ENCODE measurements at places on chromosomes 16 and 17.

DNA sequence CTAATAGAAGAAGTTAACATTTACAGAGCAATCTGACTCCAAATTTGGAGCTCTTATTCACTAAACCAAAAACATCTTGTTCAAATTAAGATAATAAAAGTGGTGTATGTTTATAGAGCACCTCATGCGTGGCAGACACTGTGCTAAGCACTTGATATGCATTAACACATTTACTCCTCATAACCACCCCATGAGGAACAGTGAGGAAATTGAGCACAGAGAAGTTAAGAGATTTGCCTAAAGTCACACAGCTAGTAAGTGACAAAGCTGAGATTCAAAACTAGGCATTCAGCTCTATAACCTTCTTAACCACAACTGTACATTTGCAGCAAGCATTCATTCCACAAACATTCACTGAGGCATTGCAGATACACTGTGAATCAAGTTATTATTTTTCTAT, 94.0 kb downstream of the VAT1L start:
- H3K36me3 ChIP-seq = no peaks in the 10 kb centered on the region
- no peak overlapping the region for H3K27ac ChIP-seq
- no peaks in the 10 kb centered on the region for H3K27me3 ChIP-seq
- no peaks in the 10 kb centered on the region for H3K4me1 ChIP-seq
- no peak for DNase-seq

- no peak overlapping the region for H3K27ac ChIP-seq
- no peak for DNase-seq
- H3K4me3 ChIP-seq = no peak overlapping the region
- no peaks in the 10 kb centered on the region for H3K36me3 ChIP-seq
Measured at GRCh38 chr17:28888832-28889231, 8.7 kb downstream of the FLOT2 start.

GRCh38 chr17:42424991-42425610, 2.0 kb upstream of the CAVIN1 start:
- no peak for DNase-seq
- no peak overlapping the region for H3K4me3 ChIP-seq
- H3K36me3 ChIP-seq = no peaks in the 10 kb centered on the region
- peaks cover 51% of the 10 kb centered on the region for H3K27me3 ChIP-seq
- H3K27ac ChIP-seq = no peak overlapping the region

DNA sequence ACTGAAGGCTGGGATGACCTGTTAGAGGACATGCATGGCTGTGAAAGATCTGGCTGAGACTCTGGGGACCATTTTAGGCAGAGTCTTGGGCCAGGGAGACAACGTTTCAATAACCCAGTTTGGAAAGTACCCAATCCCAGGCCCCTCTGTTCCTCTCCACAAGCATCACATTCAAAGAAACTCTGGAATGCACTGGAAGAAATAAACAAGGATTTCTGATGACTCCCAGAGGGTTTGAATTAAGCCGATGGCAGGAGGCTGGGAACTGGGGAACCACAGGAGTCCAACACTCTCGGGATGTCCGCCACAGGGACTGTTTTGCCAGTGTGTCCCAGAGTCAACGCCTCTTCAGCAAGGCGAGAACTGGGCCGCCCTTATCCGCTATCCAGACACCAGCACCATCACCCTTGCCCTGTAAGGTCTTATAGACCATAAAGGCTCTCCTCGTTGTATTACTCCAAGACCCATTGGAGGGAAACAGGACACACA, 3.3 kb downstream of the PMP22 start:
- no peak for DNase-seq
- H3K4me1 ChIP-seq = peaks cover 59% of the 10 kb centered on the region

DNA sequence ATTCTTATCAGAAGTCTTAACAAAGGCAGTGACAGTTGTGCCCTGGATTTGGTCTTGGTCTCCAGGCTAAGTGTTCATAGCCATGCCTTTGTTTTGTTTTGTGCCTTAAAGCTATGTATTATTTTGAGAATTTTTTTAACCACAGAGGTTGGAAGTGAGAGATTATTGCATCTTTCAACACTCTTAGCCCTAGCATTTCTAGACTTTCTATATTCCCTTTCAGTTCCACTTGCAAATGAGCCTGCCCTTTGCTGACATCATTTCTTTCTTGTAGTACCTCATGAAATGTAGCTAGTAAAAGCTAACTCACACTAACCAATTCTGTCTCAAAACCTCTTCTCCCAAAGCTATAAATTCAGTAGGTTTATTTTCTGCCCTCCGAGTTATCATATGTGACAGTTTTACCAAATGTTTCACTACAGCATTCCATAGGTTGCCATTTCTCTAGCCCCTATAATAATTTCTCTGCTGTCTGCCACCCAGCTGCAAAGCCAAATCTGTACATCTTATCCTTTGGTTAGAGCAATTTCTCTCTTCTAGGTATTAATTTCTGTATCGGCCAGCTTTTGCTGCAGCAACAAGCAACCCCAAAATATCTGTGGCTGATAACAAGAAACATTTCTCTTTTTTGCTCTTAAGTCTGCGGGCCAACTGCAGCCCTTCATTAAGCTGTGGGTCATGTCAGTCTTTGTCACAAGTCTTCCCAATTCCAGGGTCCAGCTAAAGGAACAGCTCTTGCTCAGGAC, 14.2 kb upstream of the CCL1 start:
- DNase-seq = no peak
- no peak overlapping the region for H3K4me3 ChIP-seq
- H3K27me3 ChIP-seq = no peaks in the 10 kb centered on the region
- no peak overlapping the region for H3K27ac ChIP-seq

- H3K4me3 ChIP-seq = no peak overlapping the region
- no peak for DNase-seq
- no peaks in the 10 kb centered on the region for H3K36me3 ChIP-seq
Measured at GRCh38 chr17:48554412-48555257, 9.7 kb upstream of the HOXB2 start.

DNA sequence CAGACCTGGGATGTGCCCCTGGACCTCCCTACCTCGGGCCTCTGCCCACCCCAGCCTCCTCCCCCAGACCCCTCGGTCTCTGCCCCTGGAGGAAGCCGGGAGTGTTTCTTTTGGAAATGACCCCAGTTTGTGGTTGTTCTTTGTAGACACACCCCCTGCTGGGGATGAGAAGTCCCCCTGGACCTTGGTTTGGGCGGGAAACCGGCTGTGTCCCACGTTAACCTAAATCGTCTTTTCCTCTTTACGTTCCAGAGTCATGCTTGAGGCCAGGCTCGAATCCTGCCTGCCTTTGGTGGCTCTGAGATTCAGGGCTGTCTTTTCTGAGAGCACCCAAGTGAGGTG, 116.6 kb downstream of the METRNL start:
- no peaks in the 10 kb centered on the region for H3K27me3 ChIP-seq
- DNase-seq = no peak
- no peaks in the 10 kb centered on the region for H3K36me3 ChIP-seq
- H3K4me1 ChIP-seq = peaks cover 67% of the 10 kb centered on the region
- H3K4me3 ChIP-seq = no peak overlapping the region

GRCh38 chr17:58232707-58233156, 5.7 kb upstream of the LPO start:
- peak; percentile 61 for DNase-seq
- H3K27ac ChIP-seq = no peak overlapping the region
- H3K4me1 ChIP-seq = peaks cover 6% of the 10 kb centered on the region
- H3K27me3 ChIP-seq = peaks cover 43% of the 10 kb centered on the region
- H3K36me3 ChIP-seq = no peaks in the 10 kb centered on the region
- no peak overlapping the region for H3K4me3 ChIP-seq

GRCh38 chr16:19883296-19883965, 1.2 kb downstream of the GPRC5B start:
- H3K4me3 ChIP-seq = peak overlapping the region; percentile 48
- H3K27me3 ChIP-seq = peaks cover 14% of the 10 kb centered on the region
- H3K4me1 ChIP-seq = peaks cover 24% of the 10 kb centered on the region
- H3K27ac ChIP-seq = peak overlapping the region; percentile 18

DNA sequence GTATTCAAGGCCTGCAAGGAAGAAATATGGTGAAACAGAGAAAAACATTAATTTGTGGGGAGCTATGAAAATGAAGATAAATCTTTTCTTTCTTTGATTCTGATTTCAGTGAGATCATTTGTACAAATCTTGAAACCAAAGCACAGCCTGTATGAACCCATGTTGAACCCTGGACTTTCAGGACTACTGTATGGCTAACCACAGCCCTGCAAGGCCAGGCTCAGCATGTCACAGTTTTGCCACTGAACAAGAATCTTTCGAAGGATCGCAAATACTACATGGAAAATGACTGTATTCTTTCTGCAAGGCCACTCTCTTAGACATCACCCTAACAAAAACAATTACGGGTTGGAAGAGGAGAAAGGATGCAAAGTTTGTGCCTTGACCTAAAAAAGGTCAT, 161.7 kb upstream of the MAF start:
- H3K27ac ChIP-seq = no peak overlapping the region
- H3K4me3 ChIP-seq = no peak overlapping the region
- no peak for DNase-seq
- no peaks in the 10 kb centered on the region for H3K27me3 ChIP-seq

- no peak for DNase-seq
- H3K27me3 ChIP-seq = no peaks in the 10 kb centered on the region
- H3K27ac ChIP-seq = no peak overlapping the region
- no peaks in the 10 kb centered on the region for H3K36me3 ChIP-seq
- no peak overlapping the region for H3K4me3 ChIP-seq
- peaks cover 6% of the 10 kb centered on the region for H3K4me1 ChIP-seq
Measured at GRCh38 chr16:22001591-22001990, 675 bp upstream of the PDZD9 start.

GRCh38 chr16:25838724-25839186, 147.0 kb downstream of the HS3ST4 start:
- no peaks in the 10 kb centered on the region for H3K36me3 ChIP-seq
- H3K4me3 ChIP-seq = no peak overlapping the region
- no peak overlapping the region for H3K27ac ChIP-seq
- DNase-seq = peak; percentile 33
- peaks cover 9% of the 10 kb centered on the region for H3K4me1 ChIP-seq
- H3K27me3 ChIP-seq = no peaks in the 10 kb centered on the region

DNA sequence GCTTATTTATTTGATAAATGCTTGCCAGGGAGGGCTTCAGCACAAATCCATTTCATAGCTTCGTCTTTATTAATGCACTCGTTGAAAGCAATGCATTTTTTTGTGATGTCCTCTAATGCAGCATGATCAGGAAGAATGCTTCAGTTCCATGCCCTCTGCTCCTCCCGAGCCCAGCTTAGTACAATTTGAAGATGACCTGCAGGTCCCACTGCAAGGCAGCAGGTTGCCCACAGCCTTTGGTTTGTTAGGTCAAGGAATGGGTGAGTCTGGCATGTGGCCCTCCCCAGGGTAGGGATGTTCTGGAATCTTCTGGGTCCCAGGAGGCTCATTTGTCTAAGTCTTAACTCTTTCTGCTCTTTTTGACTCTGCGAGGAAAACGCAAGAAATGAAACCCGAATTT, 49.4 kb upstream of the MARCHF10 start:
- H3K4me3 ChIP-seq = no peak overlapping the region
- no peaks in the 10 kb centered on the region for H3K36me3 ChIP-seq
- H3K27ac ChIP-seq = no peak overlapping the region
- H3K4me1 ChIP-seq = no peaks in the 10 kb centered on the region
- DNase-seq = no peak

- peaks cover 33% of the 10 kb centered on the region for H3K4me1 ChIP-seq
- DNase-seq = peak; percentile 24
- peaks cover 17% of the 10 kb centered on the region for H3K36me3 ChIP-seq
- H3K27ac ChIP-seq = peak overlapping the region; percentile 97
Measured at GRCh38 chr17:17236295-17237025, 508 bp downstream of the FLCN start.

DNA sequence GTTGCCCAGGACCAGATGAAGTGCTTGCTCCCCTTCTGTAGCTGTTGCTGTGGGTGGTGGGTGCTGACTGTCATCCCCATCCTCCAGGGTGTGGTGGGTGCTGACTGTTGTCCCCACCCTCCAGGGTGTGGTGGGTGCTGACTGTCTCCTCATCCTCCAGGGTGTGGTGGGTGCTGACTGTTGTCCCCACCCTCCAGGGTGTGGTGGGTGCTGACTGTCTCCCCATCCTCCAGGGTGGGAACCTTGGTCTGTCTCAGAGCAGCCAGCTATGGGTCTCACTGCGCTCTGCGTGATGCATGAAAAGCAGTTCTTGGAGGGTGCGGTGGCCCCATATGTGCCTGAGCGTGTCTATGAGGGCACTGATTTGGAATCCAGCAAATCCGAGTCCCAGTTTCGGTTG, 163.8 kb downstream of the RPTOR start:
- DNase-seq = no peak
- H3K27ac ChIP-seq = no peak overlapping the region
- H3K36me3 ChIP-seq = no peaks in the 10 kb centered on the region
- no peak overlapping the region for H3K4me3 ChIP-seq
- H3K4me1 ChIP-seq = no peaks in the 10 kb centered on the region
- H3K27me3 ChIP-seq = no peaks in the 10 kb centered on the region

GRCh38 chr16:77834635-77835540, 46.5 kb downstream of the VAT1L start:
- peak; percentile 85 for DNase-seq
- no peak overlapping the region for H3K27ac ChIP-seq
- no peaks in the 10 kb centered on the region for H3K4me1 ChIP-seq
- H3K27me3 ChIP-seq = no peaks in the 10 kb centered on the region
- no peak overlapping the region for H3K4me3 ChIP-seq

- H3K4me3 ChIP-seq = peak overlapping the region; percentile 74
- H3K36me3 ChIP-seq = peaks cover 25% of the 10 kb centered on the region
- H3K27me3 ChIP-seq = no peaks in the 10 kb centered on the region
- peaks cover 36% of the 10 kb centered on the region for H3K4me1 ChIP-seq
- H3K27ac ChIP-seq = peak overlapping the region; percentile 87
Measured at GRCh38 chr16:30122604-30123160, 338 bp downstream of the MAPK3 start.

- no peak for DNase-seq
- no peak overlapping the region for H3K4me3 ChIP-seq
- H3K27ac ChIP-seq = no peak overlapping the region
- no peaks in the 10 kb centered on the region for H3K27me3 ChIP-seq
Measured at GRCh38 chr16:3691761-3692160, 25.6 kb downstream of the TRAP1 start.

DNA sequence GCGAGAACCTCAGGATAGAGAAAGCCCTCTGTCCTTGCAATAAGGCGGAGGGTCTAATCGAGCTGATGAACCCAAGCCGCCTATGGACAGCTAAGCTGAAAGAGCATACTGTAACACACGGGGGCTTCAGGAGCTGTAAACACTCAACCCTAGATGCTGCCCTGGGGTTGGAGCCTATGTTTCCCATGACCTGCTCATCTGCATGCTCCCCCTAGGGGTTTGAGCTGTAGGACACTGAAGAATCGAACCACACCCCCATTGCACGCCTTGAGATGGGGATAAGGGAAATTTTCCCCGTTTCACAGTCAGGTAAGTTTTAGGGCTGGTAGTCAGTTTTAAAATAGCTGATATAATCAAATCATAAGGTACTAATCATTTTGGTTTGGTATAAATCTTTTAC, 675.6 kb upstream of the CDH8 start:
- no peak overlapping the region for H3K4me3 ChIP-seq
- no peaks in the 10 kb centered on the region for H3K27me3 ChIP-seq
- H3K36me3 ChIP-seq = no peaks in the 10 kb centered on the region
- H3K4me1 ChIP-seq = no peaks in the 10 kb centered on the region

Measured in left lung (tissue), 14 donors.